ENCODE measurements at places on chromosomes 11 and 22.

GRCh38 chr11:100691896-100692653 is 5.0 kb downstream of the ARHGAP42 start:
- no peak for DNase-seq

GRCh38 chr22:29255064-29255621 is 12.6 kb downstream of the RHBDD3 start:
- DNase-seq, result no peak

GRCh38 chr22:33654173-33654895 is 265.9 kb downstream of the LARGE1 start:
- DNase-seq, result no peak

DNA sequence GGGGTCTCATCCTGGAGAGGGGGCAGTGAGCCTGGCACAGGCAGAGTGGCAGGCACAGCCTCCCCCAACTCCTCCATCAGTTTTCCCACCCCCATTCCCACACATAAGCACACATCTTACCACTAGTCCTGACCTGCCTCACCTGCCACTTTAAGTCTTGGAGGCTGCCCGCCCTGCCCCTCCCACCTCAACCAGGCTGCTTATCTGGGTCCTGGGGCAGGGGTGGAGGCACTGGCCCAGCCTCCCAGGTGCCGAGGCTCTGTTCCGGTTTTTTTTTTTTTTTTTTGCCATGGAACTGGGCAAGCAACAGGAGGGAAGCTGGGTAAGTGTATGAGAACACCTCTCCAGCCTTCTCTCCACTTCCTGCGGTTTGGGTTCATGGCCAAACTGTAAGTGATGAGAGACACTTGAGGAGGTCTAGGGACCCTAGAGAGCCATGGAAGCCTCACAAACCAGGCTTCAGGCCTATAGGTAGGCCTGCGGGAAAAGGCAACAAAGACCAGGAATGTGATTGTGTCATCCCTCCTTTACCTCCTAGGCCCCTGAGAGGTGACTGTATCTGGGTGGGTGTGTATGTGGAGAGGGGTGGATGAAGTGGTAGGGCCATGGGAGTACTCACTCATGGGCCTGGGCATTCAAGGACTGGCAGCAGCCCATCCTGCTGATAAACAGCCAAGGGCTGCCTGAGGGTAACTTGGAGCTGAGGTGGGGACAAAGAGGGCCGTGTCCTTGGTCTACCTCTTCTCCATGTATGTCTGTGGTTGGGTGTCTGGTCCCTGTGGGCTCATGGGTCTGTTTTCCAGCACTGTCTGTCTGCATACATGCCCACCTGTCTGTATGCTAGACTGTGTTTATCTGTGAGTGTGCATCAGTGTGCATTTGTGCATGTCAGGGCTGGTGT is 22.6 kb downstream of the PHLDB1 start:
- no peak for DNase-seq

DNA sequence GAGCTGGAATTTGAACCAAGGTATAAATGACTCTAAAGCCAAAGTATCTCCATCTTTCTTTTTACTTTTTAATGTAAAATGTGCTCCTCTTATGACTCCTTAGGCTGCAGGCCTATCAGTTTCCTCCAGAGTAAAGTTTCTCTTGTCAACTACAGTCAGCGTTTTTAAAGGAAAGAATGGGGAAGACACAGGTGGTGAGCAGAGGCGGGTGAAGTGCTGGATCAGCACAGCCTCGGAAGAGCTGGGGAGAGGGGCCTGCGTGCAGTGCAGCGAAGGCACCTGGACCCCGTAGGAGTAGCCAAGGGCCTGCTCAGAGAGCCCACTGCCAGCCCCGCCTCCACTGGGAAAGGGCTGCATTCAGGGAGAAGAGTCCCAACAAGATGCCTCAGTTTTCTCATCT is 48.8 kb upstream of the ALX4 start:
- no peak for DNase-seq

GRCh38 chr11:18457450-18457849 is 1.8 kb downstream of the LDHAL6A start:
- DNase-seq, result peak; percentile 27

DNA sequence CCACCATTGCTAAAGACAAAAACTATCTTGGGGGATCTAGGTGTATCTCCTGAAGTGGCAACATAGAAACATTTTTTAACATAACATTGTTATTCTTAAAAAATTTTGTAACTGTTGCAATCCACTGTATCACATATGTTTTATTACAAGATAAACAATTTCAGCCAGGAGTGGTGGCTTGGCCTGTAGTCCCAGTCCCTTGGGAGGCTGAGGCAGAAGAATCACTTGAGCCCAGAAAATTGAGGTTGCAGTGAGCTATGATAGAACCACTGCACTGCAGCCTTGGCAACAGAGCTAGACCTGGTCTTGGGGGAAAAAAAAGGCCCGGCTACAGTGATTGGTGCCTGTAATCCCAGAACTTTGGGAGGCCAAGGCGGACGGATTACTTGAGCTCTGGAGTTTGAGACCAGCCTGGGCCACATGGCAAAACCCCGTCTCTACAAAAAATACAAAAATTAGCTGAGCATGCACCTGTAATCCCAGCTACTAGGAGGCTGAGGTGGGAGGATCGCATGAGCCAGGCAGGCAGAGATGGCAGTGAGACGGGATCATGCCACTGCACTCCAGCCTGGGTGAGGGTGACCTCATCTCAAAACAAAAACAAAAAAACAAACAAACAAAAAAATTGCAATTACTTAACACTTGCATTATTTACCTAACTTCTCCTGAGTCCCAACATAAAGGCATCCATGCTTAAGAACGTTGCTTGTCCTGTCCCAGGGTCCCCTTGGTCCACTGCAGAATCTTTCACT is 1.5 kb upstream of the DEPDC5 start:
- DNase-seq, result no peak

DNA sequence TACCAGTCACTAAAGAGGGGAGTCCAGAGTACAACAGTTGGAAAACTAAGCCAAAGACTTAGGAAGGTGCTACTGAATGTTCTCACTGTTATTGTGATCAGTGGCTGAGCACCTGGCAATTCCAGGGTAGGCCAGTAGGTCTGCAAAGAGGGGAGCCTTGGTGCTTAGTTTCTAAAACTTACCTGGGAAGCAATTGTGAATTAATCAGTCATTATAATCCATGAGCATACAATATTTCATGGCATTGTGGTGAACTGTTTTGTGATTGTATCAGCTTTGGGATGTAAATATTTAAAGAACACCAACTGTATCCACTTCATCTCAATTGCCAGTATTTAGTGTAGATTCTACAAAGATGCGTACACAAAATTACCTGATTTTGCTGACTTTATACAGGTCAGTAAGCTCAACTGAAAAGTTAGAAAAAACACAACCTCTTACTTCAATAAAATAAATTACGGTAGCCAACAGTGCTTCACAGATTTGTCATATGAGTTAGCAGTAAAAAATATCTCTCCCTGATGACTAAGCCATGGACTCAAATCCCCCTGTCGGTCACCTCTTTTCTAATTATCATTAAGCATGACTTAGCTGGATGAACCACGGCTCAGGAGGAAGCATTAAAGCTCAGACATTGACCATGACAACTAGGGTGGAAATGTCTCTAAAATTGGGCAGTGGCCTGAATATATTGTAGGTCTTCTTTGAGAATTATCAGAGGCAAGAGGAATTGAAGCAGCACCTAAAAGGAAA is 30.8 kb upstream of the SORL1 start:
- DNase-seq, result peak; percentile 15

- no peak for DNase-seq
Observed at GRCh38 chr22:31333641-31334040, 12.5 kb downstream of the PATZ1 start.

- DNase-seq, result peak; percentile 74
Observed at GRCh38 chr11:14179116-14179820, 179.7 kb downstream of the RRAS2 start.

DNA sequence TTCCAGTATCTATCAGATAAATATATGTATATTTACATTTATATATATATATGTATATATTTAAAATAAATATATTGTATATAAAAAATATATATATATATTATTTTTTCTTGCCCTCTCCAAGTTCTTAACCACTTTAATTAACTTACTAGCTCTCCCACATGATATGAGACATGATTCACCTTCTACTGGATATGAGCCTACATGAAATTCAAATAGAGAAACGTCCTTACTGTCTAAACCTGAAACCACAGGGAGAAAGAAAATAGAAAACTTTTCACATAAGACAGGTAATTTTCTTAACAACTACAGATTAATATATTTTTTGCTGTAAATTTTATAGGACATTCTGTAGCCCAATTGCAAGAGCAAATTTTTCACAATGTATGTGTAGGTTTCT is 391.6 kb downstream of the ETS1 start:
- no peak for DNase-seq

DNA sequence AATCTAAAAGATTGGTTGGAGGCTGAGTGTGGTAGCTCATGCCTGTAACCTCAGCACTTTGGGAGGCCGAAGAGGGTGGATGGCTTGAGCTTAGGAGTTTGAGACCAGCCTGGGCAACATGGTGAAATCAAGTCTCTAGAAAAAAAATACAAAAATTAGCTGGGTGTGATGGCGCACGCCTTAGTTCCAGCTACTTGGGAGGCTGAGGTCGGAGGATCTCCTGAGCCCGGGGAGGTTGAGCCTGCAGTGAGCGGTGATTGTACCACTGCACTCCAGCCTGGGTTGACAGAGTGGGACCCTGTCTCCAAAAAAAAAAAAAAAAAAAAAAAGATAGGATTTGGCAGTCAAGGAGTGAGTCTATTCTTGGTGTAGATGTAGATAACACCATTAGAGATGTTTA is 10.6 kb downstream of the FOLR1 start:
- no peak for DNase-seq

GRCh38 chr11:83170865-83171264 is 13.9 kb downstream of the PCF11 start:
- no peak for DNase-seq

DNA sequence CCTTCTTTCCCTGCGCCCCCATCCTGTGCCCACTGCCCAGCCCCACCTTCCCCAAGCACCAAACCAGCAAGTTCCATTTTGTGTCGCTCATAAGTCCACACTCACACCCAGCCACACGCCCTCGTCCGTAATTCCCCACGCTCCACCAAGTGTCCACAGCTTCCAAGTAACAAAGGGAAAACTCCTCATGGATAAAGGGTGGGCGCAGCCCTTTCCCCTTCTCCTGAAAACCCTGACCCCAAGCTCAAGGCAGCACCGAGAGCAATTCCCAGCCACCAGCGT is 458 bp downstream of the FXYD6 start:
- no peak for DNase-seq

- peak; percentile 40 for DNase-seq
Observed at GRCh38 chr22:44436736-44437135, 61.3 kb downstream of the RTL6 start.

GRCh38 chr11:123338266-123338800 is 91.7 kb upstream of the GRAMD1B start:
- no peak for DNase-seq

DNA sequence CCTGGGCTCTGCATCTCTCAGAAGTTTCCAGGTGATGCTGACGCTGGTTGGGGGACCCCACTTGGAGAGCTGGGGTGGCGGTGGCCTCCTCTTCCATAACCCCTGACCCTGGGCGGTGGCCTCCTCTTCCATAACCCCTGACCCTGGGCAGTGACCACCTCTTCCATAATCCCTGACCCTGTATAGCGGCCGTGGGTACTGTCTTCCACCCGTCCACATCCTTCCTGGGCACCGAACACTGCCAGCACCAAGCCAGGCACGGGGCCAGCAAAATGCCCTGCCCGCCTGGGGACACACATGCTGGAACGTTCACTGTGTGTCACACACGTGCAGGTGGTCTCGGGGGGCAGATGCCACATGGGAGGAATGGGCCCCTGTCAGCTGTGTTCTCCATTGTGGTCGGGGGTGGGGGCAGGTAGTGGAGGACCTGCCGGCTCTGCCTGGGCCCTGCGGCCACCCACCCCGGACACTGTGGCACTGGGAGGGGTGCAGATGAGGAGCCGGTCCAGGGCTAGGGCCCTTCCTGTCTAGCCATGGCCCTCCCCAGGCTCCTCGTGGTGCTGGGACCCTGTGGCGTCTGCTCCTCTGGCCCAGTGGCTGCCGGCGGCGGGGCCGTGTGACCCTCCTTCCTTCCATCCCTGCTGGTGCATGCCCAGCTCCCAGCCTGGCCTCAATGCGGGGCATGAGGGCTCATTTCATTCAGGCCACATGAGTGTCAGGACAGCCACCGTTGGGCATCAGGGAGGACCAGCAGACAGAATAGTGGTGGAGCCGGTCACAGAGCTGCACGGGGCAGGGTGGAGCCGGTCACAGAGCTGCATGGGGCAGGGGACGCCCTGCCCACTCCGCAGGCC is 10.8 kb downstream of the BRSK2 start:
- no peak for DNase-seq

DNA sequence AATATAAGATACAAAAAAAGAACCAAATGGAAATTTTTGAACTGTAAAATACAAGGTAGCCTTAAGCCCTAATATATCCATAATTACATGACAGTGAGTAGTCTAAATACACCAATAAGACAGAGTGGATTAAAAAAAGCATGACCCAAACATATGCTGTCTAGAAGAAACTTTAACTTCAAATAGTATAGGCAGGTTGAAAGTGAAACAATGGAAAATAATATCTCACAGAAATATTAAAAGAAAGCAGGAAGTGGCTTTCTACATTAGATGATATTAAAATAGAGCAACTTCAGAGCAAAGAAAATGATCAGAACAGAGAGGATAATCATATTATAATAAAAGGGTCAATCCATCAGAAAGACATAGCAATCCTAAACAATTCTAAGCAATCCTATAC is 21.8 kb downstream of the DCUN1D5 start:
- no peak for DNase-seq

- DNase-seq, result no peak
Observed at GRCh38 chr22:48686694-48687302, 1140.9 kb downstream of the BRD1 start.

DNA sequence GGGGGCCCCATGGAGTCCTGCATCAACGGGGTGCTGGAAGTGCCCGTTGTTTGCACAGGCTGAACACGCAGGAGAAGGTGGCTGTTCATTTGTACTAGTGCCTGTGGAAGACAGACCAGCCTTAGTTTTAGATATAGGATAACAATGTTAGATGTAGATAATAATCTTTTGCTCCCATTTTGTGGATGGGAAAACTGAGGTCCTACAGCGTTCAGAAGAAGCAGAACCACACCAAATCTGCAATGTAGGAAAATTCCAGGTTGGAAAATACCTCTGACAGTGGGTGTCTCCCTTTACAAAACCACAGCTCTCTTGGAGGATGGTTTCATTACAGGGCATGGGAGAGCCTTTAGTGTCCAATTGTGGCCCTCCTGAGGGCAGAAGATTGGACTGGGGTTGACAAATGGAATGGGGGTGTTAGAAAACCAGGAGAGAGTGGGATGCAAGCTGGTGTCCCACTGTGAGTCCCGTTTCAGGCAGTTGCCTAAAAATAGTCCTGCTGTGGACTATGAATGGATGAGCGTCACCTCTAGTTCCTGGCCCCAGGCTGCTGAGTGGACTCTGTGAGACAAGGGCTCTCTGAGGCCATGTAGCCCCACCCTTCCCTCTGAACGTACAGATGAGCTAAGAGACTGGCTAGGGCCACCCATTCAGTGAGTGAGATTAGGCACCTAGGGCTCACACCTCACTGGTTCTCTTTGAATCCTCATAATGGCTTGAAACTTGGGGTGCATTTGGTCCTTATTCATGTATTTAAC is 508.8 kb downstream of the MN1 start:
- no peak for DNase-seq

Data from Caki2 (cell line).